ENCODE measurements at places on chromosomes 7 and 10. TPM values are rescaled to one million over a fixed set of nuclear protein-coding genes. Genes with fewer than 3 reads are reported as not detected.

Gene NKX1-2
- total RNA-seq: not detected

Gene PHTF2
- 24.6 TPM for total RNA-seq

Gene NPY4R2
- total RNA-seq: not detected

Gene PVRIG
- not detected for total RNA-seq

Gene WASHC2C
- total RNA-seq: 40.1 TPM

Gene CLDN3
- not detected for total RNA-seq

Gene KAZALD1
- 0.57 TPM for total RNA-seq

Gene SAMD8
- 31.7 TPM for total RNA-seq

Gene GRM8
- not detected for total RNA-seq

Gene ZNF722
- total RNA-seq: not detected

Gene FKBP6
- not detected for total RNA-seq

Gene UTF1
- not detected for total RNA-seq

Gene ZCCHC24
- 6.6 TPM for total RNA-seq

Gene C10orf62
- total RNA-seq: 0.10 TPM

Gene RP9
- 14.4 TPM for total RNA-seq

Gene MBL2
- not detected for total RNA-seq

Gene GPNMB
- total RNA-seq: 0.57 TPM

Gene ABCB4
- total RNA-seq: not detected

Gene SMURF1
- total RNA-seq: 33.3 TPM

Gene BHLHA15
- total RNA-seq: 0.98 TPM

Gene CHAT
- total RNA-seq: not detected

Gene SPDYE1
- not detected for total RNA-seq

Gene C7orf33
- total RNA-seq: not detected

Gene AKR1C3
- total RNA-seq: 69.1 TPM
